Stimulated activated CD4-positive, alpha-beta T cell treated with anti-CD3 and anti-CD28 coated beads, Interleukin-4, amount 100 ng/mL, for 48 hours (primary cell): ENCODE measurements at places on chromosomes 6 and 20.

- no peak for DNase-seq
Measured at GRCh38 chr6:164069350-164069990, 655.0 kb downstream of the QKI start.

- DNase-seq, result no peak
Measured at GRCh38 chr6:2546901-2547300, 203.8 kb downstream of the MYLK4 start.

DNA sequence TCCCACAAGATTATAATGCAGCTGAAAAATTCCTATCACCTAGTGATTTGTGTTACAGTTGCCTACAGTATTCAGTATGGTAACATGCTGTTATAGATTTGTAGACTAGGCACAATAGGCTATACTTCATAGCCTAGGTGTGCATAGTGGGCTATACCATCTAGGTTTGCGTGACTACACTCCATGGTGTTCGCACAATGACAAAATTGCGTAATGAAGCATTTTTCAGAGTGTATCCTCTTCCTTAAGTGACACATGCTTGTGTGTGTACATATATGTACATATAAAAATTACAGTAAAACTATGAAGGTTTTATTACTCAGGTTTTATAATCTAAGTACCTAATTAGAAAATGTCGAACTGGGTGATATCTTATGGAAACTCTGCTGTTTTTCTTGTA is 133.0 kb downstream of the FARS2 start:
- no peak for DNase-seq

DNA sequence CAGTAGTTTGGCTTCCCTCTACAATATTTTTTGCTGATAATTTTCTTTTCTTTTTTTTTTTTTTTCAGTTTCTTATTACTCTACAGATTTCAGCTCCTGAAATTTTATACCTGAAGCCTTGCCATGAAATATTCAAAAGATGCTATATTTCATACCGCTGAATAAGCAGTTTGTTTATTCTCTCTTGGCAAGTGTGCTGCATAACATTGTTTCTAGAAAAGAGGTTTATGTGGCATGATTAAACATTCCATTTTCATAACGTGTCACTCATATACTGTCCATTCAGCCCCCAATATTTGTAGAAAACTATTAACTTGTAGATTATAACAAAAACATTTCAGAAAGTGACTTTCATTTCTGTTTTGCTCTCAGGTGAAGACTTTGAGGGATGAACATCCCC is 174.4 kb upstream of the NOX3 start:
- no peak for DNase-seq

DNA sequence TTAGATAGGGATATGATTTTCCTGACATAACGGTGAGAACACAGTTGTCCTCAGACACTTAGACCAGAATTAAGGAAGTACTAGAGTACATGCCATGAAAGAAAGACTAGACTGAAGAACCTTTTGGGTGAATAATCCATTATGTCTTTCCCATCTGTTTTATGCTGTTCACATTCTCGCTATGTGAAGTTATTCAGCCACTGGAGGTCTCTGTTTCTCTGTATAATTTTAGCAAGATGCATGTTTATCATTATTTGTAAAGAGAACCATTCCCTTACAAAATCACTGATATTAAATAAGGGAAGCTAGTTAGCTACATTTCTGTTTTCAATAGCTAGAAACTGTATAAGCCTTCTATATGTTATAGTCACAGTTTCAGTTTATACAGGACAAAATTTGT is 391.9 kb downstream of the CD109 start:
- DNase-seq, result no peak
